K562 (cell line): ENCODE measurements at places on chromosomes 6 and 20. TPM values are rescaled to one million over a fixed set of nuclear protein-coding genes. Genes with fewer than 3 reads are reported as not detected.
A peak's percentile ranks its signal among the peaks of the same experiment; 100 is the strongest.

DNA sequence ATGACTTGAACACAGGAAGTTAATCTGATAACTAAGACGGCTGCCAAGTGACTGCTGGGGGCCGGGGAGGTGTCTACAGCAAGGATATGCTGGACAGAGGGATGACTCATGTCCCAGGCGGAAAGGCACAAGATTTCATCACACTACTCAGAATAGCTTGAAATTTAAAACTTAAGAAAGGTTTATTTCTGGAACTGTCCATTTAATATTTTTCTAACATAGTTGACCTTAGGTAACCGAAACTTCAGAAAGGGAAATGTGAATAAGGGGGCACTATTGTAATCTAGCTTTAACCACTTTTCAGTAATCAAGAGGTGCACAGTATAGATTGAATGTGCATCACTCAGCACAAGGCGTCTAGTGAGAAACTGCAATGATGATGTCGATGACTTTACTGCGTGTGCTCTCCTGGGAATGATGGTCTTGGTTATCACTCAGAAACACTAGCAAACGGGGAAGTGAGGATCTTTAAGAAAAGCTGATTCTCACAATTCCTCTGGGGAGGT lies 171.5 kb downstream of the QKI start:
- peak; percentile 57 for DNase-seq

- DNase-seq = no peak
Measured at GRCh38 chr20:270517-270916, 13.0 kb downstream of the DEFB132 start.

DNA sequence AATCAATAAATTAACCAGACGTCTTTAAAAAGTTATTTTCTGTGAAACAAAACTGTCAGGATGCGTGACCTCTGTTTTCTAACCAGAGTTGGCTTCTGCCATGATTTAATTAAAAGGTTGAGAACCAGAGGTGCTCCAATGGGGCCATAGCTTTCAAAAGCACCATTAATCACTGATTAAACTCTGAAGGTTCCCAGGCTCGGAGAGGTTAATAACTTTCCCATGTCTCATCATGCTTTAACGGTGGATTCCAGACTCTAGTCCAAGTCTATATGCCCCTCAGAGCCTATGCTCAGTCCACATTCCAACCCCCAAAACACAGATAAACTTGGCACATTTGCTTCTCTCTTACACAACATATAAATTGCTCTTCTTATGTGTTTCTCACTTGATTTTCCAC lies 95.5 kb downstream of the SNAP91 start:
- no peak for DNase-seq

DOK5 gene
- 0.11 TPM in 1 of 2 replicates, not detected in the other for total RNA-seq

- DNase-seq = no peak
Measured at GRCh38 chr6:24054388-24054787, 71.6 kb upstream of the NRSN1 start.

- peak; percentile 47 for DNase-seq
Measured at GRCh38 chr6:27575594-27576361, 102.9 kb upstream of the ZNF184 start.

- DNase-seq = no peak
Measured at GRCh38 chr20:56581701-56582100, 47.4 kb upstream of the TFAP2C start.

GRCh38 chr6:70186461-70186860 lies 116.4 kb downstream of the COL9A1 start:
- no peak for DNase-seq

DNA sequence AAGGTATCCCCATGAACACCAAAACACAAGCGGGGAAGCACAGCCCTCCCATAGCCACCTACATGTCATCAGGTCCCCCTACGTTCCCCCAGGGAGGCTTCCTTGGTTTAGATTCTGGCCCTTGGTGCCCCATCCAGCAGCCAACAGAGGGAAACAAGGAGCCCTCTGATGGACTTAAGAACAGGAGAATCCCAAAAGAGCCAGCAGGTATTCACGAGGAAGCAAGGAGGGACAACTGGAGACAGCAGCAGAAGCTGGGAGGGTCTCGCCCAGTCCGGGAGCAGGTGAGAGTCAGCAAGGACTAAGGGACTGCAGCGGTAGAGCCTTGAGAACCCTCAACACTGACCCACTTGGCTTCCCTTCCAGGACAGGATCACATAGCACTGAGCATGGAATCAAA lies 58.4 kb upstream of the TOP1 start:
- DNase-seq = no peak

BANF2 gene
- not detected in 2 replicates for total RNA-seq

GDAP1L1 gene
- total RNA-seq = 0.31 and 0.34 TPM in 2 replicates

GRCh38 chr20:31901615-31902014 lies 31.2 kb downstream of the TTLL9 start:
- peak; percentile 32 for DNase-seq

MACROD2 gene
- total RNA-seq = not detected in 2 replicates

COL12A1 gene
- total RNA-seq = 0.11 and 0.20 TPM in 2 replicates

NR2E1 gene
- not detected in 2 replicates for total RNA-seq

DNA sequence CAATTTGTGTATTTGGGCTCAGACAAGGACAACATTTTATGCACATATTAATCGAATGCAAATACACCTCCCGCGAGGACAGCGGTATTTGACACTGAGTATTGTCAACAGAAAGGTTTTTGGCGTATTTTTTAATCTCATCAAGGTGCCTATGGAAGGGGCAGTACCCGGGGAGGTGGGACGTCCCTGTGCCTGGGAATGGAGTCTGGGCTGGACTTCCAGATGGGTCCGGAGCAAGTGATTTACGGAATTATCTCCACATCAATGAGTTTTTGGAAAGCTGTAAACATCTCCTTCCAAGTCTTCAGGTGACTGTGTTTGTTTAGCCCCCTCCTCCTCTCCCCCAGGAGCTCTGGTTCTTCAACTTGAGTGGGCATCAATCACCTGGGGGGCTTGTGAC lies 39.8 kb downstream of the PRR18 start:
- DNase-seq = no peak

DNA sequence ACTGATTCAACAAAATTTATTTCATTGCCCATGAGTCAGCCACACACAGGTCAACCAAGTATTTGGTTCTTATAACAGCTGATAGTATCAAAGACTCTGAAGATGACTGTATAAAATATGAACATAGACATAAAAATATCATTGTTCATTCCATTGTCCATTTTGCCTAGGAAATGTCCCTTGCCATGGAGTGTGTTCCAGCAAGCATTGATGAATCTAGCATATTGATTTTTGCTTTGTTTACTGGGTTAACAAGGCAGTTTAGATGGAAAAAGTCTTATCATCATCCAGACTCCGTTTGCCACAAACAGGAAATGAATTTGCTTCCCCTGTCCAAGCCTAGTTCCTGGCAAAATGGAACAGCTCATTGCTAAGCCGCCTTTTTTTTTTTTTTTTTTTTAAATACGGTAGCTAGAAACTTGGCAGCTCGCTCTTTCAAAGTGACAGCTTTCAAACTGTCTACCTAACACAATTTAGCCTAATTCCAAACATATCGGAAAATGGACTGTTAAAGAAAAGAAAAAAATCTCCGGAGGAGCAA lies 7.5 kb downstream of the F13A1 start:
- DNase-seq = no peak

DNA sequence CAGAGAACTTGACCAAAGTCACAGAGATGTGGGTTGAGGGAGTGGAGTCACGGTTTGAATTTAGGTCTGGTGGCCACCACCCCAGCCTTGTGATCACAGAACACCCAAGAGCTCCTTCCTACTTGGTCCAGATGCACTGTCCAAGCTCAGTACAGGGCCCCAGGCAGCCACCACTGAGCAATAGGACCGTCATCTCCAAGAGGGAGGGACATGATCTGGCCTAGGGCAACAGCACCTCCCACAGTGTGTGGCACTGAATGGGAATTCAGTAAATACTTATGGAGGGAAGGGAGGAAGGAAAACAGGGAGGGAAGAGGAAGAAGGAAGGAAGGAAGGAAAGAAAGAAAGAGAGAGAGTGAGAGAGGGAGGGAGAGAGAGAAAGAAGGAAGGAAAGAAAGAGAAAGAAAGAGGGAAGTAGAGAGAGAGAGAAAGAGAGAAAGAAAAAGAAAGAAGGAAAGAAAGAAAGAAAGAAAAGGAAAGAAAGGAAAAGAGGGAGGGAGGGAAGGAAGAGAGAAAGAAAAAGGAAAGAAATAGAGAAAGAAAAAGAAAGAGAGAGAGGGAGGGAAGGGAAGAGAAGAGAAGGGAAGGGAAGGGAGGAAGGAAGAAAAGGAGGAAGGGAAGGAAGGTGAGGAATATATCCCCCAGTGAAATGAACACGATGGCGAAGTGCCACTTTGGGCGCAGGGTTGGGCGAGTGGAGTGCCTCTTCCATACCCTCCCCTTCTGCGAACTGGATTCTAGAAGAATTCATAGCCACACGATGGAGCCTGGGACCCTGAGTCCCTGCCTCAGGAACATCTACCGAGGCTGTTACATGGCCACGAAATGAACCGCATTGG lies 243.7 kb downstream of the TFAP2C start:
- no peak for DNase-seq

DNA sequence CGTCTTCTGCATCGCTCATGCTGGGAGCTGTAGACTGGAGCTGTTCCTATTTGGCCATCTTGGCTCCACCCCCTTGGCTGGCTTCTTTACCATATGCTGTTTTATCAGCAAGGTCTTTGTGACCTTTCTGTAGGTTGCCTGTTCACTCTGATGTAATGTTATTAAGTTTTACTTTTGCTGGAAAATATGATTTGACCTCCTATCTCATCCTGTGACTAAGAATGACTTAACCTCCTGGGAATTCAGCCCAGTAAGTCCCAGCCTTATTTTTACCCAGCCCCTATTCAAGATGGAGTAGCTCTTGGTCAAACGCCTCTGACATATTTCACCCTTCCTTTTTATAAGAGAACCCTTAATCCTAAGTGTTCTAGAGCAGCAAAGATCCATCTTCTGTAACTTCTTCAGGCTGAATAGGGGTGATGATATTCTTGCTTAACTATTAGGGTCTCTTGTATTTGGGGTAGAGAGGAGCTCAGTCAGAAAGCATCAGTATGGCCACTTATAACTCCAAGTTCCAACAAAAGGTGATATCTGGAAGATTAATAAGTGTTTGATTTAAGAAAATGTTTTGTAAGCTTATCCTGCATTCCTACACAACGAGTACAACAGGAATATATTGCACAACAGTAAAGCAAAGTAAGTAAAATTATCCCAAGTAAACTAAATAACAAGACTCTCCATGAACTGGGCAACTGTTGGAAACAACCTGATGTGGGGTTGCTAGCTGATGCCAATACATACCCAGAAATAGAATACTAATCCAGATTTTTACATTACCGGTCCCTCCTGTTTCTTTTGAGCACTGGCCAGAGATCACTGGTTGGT lies 23.1 kb upstream of the HMGN3 start:
- DNase-seq = peak; percentile 21

DNA sequence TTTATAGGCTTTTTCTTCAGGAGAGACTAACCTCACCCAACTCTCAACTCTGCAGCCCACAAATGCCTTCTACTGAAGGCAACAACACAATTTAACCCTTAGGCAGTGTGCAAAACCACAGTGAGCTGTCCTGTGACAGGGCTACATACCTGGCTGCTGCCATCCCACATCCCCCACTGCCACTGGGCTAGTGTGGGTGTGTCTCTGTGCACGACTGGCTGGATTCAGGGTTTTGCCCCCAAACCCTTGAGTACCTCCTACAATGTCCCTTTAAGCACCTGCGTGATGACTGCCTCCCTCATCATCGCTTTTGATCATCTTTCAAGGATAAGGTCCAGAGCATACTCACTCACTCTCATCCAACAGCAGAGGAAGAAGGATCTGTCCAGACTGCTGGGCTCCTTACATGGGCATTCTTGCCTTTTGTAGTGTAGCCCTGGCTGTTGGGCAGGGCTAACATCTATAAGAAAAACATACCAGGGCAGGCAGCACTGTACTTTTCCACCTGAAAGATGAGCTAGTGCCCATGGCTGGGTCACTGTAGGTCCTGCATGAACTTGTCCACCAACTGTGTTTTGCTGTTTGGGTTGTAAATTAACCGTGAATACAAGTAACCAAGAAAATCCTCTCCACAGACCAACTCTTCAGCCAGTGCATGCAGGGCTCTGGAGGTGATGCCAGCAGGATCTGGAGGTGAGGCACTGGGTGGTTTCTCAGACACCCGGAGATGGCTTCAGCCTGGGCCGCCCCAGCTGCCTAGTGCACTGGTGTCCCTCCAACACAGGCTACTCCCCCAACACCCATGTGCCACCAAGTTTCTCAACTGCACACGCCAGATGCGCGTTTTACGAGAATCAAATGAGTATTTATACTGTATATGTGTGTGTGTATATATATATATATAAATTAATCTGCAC lies 45.2 kb downstream of the PLCG1 start:
- no peak for DNase-seq

DNA sequence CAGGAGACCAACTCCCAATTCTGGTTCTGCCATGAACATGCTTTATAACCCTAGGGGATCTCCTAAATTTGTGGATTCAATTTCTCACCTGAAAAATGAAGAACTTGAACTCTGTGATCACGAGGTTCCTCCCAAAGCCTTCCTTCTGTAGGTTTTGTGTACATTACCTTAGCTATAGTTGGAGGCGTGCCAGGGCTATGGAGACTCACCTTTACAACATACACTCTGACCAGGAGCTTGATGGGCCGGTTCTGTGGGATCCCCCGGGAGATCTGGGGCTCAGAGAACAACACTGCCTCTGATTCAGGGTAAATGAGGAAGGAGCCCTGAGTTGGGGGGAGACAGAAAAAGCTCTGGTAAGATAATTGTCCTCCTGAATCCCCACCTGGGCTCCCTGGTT lies 34.1 kb downstream of the ERGIC3 start:
- no peak for DNase-seq

- DNase-seq = no peak
Measured at GRCh38 chr20:35883336-35883777, 70.9 kb downstream of the SCAND1 start.

LRRC1 gene
- not detected in 2 replicates for total RNA-seq

- no peak for DNase-seq
Measured at GRCh38 chr6:36692861-36693702, 4.5 kb upstream of the RAB44 start.
